ENCODE measurements at places on chromosomes 13 and 19. TPM values are rescaled to one million over a fixed set of nuclear protein-coding genes. Genes with fewer than 3 reads are reported as not detected.
A peak's percentile ranks its signal among the peaks of the same experiment; 100 is the strongest.

DNA sequence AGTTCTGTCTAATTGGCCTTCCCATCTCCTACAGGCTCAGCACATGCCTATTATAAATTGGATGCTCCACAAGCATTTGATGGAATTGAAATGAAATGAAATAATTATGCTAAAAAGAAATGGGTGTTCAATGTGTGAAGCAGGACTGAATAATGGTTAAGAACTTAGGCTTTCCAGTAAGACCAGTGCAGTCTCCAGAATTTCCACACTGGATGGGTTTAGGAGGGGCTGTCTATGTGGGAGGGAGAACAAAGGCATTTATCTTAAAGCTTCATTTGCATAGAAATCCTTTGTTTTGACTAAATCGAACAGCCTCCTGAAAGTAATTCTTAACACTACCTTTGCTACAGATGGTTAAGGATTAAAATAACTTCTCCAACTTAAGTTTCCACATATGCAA is 47.9 kb upstream of the KL start:
- no peak for DNase-seq

DNA sequence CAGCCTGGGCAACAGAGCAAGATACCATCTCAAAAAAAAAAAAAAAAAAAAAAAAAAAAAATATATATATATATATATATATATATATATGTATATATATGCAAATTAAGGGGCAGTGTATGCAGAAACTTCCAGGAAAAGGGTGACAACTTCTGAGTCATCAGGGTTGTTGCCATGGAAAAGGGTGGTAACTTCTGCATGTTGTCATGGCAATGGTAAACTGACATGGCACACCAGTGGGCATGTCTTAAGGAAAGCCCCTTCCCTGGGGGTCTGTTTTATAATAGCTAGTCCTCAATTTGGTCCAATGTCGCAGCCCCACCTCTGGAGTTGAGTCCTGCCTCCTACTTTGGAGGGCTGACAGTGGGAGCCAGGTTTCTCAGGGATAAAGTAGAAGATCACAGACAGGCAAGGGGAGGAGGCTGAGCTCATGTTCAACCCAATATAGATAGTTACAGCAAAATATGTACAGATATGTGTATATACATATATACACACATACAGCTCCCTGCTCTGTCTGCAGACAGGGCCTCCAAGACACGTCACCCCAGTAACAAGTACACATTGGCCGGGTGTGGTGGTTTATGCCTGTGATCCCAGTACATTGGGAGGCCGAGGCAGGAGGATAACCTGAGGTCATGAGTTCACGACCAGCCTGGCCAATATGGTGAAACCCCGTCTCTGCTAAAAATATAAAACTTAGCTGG is 7.2 kb upstream of the FCHO1 start:
- peak; percentile 38 for DNase-seq

DNA sequence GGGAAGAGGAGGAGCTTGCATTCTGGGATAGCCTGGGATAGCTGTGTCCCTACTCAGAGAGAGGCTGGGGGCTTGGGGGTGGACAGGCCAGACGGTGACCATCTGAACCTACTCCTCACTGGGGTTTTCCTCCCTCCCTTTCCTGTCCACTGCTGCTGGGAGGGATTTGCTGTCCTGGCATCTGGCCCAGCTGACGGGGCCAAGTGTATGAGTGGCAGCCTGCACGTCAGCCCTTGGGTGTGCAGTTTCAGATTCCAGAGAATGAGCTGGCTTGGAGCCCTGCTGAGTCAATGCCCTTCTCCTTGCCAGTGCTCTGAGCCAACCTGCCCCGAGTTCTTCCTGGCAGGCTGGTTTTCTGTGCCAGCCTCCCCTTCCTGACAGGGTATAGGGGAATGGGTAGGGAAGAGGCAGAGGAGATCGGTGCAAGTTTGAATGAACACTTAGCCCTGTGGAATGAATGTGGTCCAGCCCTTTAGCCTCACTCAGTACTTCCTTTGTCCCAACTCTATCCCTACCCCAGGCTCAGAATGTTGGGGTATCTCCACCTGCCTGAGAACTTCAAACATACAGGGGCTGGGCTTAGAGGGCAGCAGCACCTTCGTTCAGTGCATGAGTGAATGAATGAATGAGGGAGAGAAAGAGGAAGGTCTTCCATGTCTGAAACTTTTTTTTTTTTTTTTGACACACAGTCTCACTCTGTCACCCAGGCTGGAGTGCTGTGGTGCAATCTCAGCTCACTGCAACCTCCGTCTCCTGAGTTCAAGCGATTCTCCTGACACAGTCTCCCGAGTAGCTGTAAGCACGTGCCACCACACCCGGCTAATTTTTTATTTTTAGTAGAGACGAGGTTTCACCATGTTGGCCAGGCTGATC is 1.8 kb upstream of the ANGPTL4 start:
- peak; percentile 99 for DNase-seq

DNA sequence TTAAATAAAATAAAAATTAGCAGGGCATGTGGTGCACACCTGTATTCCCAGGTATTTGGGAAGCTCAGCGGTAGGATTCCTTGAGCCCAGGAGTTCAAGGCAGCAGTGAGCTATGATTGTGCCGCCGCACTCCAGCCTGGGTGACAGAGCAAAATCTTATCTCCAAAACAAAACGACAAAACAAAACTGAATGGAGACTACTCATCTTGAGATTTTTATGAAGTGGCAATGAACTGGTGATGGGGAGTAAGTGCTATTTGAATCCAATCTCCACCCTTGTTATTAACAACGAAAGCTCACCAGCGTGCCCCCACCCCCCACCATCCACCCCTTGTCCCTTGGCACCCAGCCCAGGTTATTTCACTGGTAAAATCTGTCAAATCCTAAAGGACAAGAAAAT is 45.2 kb upstream of the URI1 start:
- DNase-seq: no peak

DNA sequence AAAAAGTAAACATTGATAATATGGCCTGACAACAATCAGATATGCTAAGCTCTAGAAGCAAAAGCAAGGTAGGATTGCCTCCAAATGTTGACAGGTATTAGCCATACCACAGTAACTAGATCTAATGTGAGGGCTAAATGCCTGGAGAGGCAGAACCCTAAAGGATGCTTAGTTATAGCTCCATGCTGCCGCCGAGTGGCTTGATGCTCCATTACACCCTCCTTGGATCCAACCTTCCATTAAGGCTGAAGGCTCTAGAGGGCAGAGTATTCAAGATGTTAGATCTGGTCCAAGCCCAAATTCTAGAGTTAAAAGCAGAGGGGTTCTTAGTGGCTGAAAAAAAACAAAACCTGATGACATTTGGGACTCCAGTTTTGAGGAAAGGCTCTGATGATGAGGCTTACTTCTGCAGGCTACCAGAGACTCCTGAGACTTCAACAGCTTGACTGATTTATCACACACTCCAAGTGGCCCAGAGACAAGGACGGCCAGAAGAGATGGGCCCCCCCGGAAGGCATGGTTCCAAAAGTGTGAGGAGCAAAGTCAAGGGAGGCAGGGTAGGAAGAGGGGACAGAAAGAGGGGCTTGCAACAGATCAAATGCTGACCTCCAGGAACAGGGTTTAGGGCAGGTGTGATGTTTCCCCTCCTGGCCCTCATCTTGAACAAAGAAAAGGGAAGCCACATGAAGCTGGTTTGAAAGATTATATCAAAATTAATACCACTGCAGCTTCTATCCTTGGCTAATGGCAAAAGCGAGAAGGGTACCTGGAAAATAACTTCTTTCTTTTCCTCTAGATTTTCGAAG is 21.9 kb upstream of the CPB2 start:
- DNase-seq: peak; percentile 75

GRCh38 chr13:108113407-108113806 is 101.9 kb downstream of the LIG4 start:
- DNase-seq: no peak

GRK1 gene
- not detected for total RNA-seq

SIGLEC12 gene
- not detected for total RNA-seq

GRCh38 chr13:54357284-54357933 is 1328.8 kb downstream of the OLFM4 start:
- no peak for DNase-seq

- no peak for DNase-seq
Measured at GRCh38 chr19:29753190-29753933, 38.3 kb upstream of the C19orf12 start.

- peak; percentile 89 for DNase-seq
Measured at GRCh38 chr19:34712395-34713261, 21.4 kb upstream of the ZNF181 start.

GPR12 gene
- total RNA-seq: not detected

DNA sequence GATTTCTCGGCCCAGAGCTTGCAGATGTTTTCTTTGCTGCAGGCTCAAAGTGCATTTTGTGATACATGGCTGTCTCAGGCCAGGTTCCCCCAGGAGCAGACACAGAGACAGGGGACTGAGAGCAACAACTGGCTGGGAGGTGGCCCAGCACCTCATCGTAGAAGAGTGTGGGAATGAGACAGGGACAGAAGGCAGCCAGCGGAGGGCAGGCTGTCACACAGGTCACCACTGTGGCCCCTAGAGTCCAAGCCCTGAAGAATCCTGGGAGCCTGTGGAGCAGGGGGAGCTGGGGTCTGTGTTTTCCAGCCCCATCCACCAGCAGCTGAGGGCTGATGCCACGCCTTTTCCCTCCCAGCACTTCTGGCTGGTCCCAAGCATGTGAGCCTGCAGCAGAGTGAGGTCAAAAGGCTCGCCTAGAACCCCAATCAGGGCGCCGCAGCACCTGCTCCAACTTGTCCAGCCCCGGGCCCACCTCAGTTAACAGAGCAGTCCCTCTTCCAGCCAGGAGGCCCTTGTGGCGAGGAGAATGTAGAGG is 723.8 kb downstream of the UQCRFS1 start:
- DNase-seq: no peak

PTGIR gene
- total RNA-seq: 5.5 TPM

Measured in fibroblast of villous mesenchyme (primary cell).